ENCODE measurements at places on chromosomes 11 and 22. TPM values are rescaled to one million over a fixed set of nuclear protein-coding genes. Genes with fewer than 3 reads are reported as not detected.

- DNase-seq, result no peak
These were observed 28.8 kb downstream of the PRDM10 start for GRCh38 chr11:129973809-129974208.

- DNase-seq, result peak; percentile 7
These were observed 63.9 kb downstream of the GAS2 start for GRCh38 chr11:22730319-22730718.

DNA sequence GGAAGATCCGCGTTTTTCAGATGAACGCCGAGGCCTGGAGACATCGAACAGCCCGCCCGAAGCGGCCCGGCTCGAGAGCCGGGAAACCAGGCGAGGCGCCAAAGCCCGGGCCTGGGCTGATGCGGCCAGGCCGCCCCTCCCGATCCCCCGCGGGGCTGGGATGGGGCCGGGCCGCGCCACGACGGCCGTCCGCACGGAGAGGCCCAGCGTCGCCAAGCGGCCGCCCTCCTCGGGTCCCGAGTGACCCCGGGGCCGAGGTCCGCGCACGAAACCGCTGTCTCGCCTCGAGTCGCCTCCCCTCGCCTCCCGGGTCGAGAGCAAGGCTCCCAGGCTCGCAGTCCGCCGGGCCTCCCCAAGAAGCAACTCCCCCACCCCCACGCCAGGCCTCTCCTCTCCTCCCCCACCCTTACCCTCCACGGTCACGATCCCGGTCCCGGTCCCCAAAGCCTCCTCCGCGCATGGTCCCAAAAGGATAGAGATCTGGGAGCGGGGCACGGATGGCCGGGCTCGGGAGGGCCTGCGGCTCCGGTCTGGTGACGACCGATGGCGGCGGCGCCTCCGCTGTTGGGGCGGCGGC is 482 bp downstream of the DDX17 start:
- DNase-seq, result peak; percentile 28

PVALB gene
- not detected for total RNA-seq

TP53I11 gene
- total RNA-seq, result 28.8 TPM

GRCh38 chr11:14645985-14646900 is 2.6 kb downstream of the PDE3B start:
- DNase-seq, result no peak

- no peak for DNase-seq
These were observed 187.4 kb upstream of the NARS2 start for GRCh38 chr11:78762105-78762504.

PDE2A gene
- total RNA-seq, result 433 TPM

Measured in dermis microvascular lymphatic vessel endothelial cell (primary cell).